ENCODE measurements at places on chromosomes 2 and 18.

- DNase-seq: no peak
These were observed 234.8 kb upstream of the KYNU start for GRCh38 chr2:142642650-142643049.

GRCh38 chr2:231970461-231970860, 8.9 kb downstream of the DIS3L2 start:
- no peak for DNase-seq

GRCh38 chr2:111710085-111710484, 173.9 kb downstream of the ANAPC1 start:
- no peak for DNase-seq

DNA sequence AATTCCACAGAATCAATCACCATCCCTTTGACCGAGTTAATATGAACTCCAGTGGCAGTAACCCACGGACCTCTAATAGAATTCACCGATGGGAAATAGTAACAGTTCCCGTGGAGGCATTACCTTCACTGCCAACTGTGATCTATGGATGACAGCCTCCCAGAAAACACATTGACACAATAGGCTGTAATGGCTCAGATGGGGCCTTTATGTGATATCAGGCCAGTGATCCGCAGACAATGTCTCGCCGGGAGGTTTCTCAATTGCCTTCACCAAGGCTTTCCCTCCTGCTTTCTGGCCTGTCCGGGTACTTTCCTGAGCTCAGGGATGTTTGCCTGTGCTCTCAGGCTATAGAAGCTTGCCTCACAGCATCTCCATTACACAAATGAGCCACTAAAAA, 34.4 kb upstream of the KLF7 start:
- DNase-seq: no peak

DNA sequence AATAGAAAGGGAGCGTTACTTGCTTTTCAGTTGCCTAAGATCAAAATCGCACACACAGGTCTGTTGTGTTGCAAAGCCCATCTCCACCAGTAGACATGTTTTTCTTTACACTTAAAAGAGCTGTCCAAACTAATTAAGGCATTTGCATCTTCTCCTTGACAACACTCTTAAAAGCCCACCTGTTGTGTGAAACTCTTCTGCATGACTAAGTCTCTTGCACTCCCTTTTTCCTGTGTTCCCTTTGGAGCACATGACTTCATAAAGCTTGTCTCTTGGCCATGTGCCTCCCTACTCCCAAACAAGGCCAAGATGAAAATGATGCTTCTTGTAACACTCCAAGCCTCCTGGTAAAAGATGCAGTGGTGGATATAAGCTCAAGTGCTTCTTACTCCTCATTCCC, 26.1 kb downstream of the PID1 start:
- no peak for DNase-seq

- DNase-seq: no peak
These were observed 99.7 kb upstream of the CYRIA start for GRCh38 chr2:16765356-16765755.

- DNase-seq: no peak
These were observed 41.5 kb downstream of the HDAC4 start for GRCh38 chr2:239359196-239359912.
